ENCODE measurements at places on chromosomes 12 and 14.

DNA sequence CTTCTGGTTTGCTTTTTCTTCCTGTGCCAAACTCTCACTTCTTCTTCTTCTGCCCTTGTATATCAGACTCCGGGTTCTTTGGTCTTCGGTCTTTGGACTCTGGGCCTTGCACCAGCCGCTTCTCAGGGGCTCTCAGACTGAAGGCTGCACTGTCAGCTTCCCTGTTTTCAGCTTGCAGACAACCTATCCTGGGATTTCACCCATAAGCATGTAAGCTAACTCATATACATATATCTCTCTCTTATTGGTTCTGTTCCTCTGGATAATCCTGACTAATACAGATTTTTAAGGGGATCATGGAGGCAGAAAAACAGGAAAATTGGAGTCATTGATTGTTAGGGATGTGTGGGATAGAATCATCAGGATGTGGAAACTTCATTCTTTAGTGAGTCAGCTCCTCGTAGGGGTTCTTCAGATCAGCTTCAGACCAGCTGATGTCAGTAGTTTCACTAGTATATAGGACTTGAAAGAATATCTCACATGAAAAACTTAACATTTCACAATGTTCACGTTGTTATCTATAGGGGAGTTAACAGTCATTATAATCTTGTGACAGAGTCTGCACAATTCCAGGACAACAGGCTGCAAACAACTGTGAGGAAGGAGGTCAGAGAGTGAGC lies 102.9 kb downstream of the RASSF9 start:
- no peak for DNase-seq

DNA sequence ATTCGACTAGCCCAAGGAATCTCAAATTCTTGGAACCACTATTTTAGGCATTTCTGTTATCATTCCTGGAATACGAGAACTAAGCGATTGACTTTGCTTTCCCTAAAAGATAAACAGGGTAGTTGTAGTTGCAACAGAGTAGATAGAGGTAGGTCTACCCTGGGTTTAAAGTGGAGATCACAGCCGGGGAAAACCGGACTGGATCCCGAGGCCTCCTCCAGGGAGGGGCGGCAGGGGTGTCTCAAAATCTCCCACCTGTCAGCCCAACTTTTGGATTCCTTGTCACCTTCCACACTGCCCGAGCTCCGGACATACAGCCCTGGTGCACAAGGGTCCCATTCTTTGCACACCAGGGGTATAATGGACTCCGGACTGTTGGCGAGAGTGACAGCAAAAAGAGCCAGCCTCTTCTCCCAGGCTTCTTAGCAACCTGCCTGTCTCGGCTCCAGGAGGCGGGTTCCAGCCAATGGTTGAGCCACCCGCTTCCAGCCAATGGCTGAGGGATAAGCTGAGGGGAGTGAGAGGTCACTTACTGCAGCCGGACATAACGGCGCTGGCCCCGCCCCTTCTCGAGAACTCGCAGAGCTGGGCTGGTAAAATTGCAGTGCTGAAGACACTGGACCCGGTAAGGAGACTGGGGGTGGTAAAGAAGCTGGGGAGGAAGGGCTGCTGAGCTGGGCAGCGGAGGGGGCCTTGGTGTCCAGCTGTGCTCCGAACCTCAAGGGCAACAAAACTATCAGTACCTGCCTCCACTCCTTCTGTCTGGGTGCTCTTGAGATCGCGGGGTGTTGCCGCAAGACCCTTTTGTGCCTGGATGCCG lies at the start of gene SUOX:
Gene SUOX (plus strand): TSS at position 562 of the 820 bp plus-strand sequence. CDS start 4,946 bp downstream, outside the sequence.
- DNase-seq: no peak

GRCh38 chr12:113190761-113191160 lies 5.2 kb downstream of the RITA1 start:
- DNase-seq: no peak

- no peak for DNase-seq
Measured at GRCh38 chr14:101179691-101180211, 276.2 kb upstream of the RTL1 start.

GRCh38 chr14:76876076-76876475 lies 49.9 kb downstream of the LRRC74A start:
- peak; percentile 23 for DNase-seq

- DNase-seq: no peak
Measured at GRCh38 chr12:13211191-13211858, 14.8 kb downstream of the EMP1 start.

- no peak for DNase-seq
Measured at GRCh38 chr12:49789992-49790391, 38.2 kb downstream of the NCKAP5L start.

DNA sequence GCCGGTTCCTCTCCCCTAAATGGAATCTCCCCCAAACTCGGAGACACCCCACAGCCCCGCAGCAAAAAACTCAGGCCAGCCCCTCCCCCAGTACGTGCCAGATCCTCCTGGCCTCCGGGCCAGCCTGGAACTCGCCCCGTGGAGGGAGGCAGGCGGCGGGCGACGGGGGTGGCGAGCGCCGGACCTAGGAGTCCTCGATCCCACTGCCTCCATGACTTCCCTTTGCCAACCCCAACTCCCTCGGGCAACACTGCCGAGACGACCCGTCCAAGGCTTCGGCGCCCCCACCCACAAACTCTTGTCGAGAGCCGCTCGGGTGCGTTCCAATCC lies 400 bp downstream of the ADCY6 start:
- DNase-seq: no peak

GRCh38 chr14:60188115-60188514 lies 22.9 kb upstream of the DHRS7 start:
- DNase-seq: no peak

DNA sequence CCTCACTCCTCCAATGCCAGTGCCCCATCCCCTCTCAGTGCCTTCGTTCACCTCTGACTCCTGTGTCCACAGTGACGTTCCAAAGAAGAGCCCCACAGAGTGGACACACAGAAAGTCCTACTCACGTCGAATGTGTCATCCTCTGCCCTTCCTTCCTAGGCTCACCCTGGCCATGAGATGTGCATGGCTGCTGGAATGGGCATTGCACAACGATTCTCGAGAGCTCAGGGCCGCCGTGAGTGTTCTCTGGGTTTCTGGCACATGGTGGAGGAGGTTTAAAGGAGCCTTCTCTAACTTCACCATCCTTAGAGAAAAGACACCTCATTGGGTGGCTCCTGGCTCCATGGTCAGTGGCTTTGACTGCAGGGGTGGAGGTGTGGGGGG lies 12.8 kb upstream of the CEP170B start:
- DNase-seq: no peak

DNA sequence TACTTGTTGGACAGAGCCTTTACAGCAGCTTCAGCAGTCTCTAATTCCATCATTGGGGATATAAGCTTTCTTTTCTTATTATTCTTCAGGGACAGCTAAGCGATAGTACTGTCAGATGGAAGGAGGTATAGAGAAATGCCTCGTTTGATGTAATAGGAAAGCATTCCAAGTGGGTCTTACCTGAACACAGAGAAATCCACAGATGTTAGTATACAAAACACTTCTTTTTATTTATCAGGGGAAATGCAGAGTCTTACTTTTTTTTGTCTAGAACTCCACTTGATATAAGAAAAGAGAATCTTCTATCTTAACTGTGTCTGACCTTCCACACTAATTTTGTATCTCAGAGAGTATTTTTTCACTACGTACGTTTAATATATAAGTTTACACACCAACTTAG lies 1.9 kb downstream of the SYT1 start:
- no peak for DNase-seq

GRCh38 chr12:68638721-68639395 lies 28.2 kb downstream of the RAP1B start:
- DNase-seq: no peak

Data from activated gamma-delta T cell treated with anti-CD3 and anti-CD28 coated beads, Interleukin-2, amount 50 U/mL, for 16 hours (primary cell).